ENCODE measurements at places on chromosomes 5 and 9.

GRCh38 chr5:72065751-72066255 is 41.5 kb upstream of the MAP1B start:
- DNase-seq, result peak; percentile 33

GRCh38 chr5:96151891-96152290 is 190.2 kb upstream of the ELL2 start:
- DNase-seq, result no peak

DNA sequence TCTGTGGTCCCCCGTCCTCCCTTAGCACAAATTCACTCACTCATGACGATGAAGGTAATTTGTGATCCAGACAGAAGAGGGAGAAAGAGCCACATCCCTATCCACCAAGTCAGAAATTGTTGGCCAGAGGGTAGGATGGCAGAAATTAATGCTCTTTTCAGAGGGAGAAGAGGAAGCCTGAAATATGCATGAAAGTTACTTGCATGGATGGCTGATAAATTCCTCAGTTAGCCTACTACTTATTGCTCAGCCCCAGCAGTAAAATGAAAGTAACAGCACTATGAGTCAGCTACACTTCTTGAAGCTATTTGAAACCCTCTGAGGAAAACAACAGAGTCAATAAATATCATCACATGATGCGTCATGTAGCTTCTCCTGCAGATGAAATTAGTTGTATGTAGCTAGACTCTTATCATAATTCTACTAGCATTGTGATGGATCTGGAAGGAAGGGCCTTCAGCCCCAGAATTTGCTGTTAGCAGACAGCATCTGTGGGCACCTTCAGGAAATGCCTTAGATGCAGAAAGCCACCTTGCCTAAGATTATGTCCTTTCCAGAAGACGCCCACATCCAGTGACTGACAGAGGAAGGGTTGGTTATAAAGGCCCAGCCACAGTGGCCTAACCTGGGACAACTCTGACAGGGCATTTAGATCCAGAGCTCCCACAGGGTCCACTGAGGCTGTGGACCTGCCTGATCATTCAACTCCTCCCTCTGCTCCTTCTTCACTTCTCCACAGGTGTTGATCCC is 81.2 kb upstream of the CCDC112 start:
- DNase-seq, result peak; percentile 91

GRCh38 chr5:135662061-135662481 is 83.3 kb upstream of the CXCL14 start:
- no peak for DNase-seq

DNA sequence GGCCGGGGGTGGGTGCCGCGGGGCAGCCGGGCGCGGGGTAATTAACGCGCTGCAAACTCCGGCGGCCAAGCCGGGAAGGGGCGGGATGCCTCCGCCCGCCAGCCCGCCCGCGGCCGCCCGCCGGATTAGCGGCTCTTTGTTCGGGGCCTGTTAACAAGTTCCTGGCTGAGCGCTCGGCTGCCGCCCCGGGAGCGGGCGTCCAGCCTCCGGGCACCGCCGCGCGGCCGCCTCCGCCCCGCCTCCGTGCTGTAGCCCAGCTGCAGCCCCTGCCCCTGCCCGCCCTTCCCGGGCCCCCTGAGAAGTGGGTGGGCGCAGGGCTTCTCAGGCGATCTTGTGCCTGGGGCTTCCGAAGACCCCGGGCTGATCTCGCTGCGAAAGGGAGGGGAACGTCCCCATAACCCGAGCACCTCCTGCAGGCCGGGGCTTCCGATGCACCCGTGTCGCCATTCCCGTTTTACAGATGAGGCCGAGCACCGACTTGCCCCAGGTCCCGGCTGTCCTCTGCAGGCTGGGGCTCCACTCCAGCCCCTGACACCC is 7.5 kb downstream of the UNC5A start:
- DNase-seq, result no peak

DNA sequence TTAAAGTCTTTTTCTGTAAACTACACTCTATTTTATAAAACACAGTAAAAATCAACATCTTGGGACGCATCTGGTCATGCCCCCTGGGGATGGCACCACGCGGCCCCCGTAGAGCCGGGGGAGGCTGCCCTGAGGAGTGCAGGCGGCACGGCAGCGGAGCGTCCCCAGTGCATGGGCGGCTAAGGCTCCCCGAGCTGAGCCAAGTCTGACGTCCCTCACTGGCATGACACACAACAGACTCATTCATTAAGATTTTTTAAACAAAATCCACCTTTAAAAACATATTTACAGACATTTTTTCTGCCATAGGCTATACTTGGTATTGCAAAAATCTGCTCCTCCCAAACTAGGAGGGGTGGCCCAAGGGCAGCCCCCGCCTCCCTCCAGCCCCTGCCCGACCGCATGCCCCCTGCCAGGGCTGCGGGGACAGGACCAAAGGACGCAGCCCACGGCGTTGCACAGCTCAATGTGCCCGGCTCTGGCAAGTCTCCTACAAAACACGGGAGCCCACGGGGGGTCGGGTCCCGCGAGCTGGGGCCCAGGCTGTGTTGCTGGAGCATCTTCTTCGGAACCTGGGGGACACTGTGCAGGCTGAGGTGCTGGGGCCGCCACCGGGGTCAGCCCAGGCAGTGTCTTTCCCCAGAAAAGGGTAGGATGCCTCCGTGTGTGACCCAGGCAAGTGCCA is 11.8 kb upstream of the SEC16A start:
- peak; percentile 41 for DNase-seq

- DNase-seq, result no peak
Measured at GRCh38 chr5:35159370-35159742, 70.9 kb downstream of the PRLR start.

DNA sequence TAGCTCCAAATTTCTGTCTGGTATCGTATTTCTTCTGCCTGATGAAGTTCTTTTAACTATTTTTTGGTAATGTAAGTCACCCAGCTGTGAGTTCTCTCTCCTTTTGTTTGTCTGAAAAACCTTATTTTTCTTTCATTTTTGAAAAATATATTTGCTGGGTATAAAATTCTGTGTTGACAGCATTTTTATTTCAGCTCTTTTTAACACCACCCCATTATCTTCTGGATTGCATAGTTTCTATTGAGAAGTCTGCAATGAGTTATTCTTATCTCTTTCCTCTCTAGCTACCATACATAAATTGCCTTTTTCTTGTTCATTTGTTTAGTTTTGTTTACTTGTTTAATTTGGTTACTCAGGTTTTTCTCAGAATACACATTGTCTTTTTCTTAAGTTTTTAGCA is 109.1 kb downstream of the NSG2 start:
- DNase-seq, result no peak

DNA sequence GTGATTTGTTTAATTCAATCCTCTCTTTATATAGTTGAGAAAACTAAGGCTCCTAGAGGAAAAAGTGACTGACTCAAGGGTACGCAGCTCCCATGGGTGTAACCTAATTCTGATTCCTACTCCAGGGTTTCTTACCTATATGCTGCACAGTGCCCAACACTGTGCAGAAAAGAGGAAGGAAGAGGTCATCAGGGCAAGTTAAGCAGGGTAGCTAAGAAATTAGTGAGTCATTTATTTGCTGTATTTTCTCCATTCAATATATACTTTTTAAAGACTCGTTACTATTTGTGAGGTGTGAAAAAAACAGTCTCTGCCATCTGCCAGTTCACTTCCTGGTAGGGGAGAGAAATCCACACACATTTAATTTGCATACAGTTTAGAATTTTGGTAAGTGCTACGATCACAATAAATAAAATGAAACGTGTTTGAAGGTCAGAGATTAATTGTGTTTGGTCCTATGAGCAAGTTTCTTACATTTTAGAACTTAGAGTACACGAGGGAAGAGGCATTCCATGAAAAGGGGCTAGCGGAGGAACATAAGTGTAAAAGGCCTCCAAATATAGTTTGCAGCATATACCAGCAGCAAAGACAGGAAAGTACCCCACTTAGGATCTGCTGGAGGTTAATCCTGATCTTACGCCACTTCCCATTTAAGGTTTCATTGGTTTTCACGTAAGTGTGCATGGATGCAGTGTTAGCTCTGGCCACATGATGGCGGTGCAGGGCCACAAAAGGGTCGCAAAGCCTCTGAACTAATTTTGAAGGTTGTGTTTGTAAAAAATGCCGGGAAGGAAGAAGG is 59.9 kb upstream of the TLR4 start:
- peak; percentile 35 for DNase-seq

GRCh38 chr9:79962836-79963235 is 391.1 kb downstream of the TLE4 start:
- no peak for DNase-seq

DNA sequence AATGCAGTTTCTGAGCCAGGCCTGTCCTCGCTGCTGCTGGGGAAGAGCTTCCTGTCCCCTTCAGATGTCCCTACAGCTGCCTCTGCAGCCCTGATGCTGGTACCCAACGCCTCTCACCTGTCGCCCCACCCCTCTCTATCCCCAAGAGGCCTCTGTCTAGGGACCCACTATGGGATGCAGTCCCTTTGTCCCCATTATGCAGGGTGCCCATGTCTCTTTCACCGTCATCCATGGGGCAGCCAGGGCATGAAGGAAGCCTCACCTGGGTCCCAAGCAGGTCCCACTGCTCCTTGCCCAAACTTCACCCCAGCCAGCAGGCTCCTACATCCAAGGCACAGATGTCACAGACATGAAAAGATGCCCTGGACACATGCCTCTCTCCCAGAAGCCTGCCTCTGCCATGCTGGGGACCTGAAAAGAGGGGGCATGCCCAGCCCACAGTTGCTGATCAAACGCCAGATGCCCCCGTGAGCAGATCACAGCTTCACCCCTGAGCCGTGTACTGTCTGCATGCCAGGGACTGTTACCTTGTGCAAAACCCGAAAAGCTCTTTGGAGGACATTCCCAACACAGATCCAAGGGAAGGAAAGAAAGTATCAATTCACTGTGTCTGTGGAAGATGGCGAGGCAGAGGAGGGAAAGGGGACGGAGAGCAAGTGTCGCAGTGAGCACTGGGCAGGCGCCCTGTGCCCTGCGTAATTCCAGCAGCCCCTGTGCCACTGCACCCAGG is 81.0 kb downstream of the ADAMTS2 start:
- DNase-seq, result no peak

DNA sequence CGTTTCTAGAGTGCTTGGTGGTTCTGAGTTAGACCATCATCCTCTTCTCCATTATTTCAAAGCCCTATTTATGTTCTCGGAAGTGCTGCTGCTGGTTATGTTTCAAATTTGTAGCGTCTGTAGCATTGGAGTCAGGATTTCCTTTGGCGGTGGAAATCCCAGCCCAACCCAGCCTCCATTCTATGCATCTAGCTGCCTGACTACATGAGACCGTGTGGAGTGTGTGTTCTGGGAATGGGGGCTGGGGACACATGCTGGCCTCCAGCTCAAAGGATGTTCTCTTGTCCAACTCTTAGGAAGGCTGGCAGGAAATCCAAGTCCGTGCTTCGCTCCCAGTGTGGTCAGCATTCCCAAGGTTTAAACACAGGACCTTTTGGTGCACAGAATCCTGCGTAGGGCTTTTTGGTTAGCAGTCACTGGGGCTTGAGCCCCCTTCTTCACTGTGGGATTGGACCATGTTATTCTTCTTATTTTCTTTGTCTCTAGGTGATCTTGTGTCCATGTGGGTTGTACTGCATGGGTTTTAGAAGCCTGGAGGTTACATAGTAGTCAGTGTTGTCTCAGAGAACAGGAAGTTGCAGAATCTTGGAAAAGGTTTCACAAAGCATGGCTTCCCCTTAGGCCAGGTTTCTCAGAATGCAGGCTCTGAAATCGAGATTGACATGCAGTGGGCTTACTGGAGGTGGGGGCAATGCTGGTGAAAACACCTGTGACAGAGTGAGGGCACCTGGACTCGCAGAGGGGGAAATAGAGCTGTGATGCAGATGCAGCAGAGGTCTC is 132.2 kb downstream of the ARHGAP26 start:
- no peak for DNase-seq

GRCh38 chr5:14727428-14727865 is 62.9 kb downstream of the OTULIN start:
- peak; percentile 49 for DNase-seq

GRCh38 chr5:139459451-139459934 is 3.0 kb downstream of the ECSCR start:
- DNase-seq, result no peak

DNA sequence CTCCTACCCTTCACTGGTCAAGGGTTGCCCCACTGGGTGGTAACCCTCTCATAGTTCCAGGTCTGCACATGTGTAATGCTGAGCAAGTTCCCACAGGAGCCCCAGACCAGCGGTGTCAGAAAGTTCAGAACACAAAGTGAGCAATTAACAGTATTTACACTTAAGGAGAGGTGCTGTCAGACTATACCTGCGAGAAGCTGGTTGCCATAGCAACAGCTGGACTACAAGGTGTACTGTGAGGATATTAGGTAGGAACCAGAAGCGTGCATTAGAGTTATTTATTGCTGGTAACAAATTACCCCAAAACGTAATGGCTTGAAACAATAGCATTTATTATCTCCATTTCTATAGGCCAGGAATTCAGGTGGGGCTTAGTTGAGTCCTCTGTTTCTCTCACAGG is 317.0 kb upstream of the RPS23 start:
- DNase-seq, result no peak

DNA sequence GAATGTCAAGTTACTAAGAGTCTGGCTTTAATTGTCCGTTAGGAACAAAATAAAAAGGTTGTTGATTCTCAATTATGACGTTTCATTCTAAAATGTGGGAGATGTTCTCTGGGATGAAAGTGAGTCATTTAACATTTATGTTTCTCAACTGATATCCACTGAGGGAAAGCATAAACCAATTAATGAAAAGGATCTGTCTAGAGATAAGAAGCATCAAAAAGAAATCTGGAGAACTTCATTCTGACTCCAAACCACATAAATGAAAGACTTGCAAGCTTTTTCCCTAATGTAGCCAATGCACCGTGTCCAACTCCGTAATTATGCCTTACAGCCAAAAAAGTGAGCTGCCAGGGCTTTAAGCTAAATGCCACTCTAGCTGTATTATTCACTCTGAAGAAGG is 654.2 kb downstream of the TLE1 start:
- DNase-seq, result peak; percentile 97

GRCh38 chr5:81245871-81246235 is 12.7 kb downstream of the CKMT2 start:
- no peak for DNase-seq

DNA sequence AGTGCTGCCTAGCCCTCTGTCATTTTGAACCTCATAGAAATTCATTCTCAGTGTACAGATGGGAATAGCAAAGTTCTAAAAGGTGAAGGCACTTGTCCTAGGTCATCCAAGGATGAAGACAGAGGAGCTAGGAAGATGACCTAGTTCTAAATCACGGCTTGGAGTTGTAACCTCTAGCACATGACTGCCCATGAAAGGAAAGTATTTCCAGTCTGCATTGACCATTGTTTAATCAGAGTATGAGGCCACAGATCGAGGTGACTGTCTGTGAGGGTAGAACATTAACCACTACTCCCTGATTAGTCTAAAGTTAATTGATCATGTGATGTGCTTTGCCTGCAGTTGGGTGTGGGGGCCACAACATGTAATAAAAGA is 674 bp upstream of the TNFSF15 start:
- no peak for DNase-seq

- no peak for DNase-seq
Measured at GRCh38 chr9:120919843-120920805, 6.5 kb downstream of the TRAF1 start.

GRCh38 chr5:134577022-134577795 is 51.7 kb downstream of the JADE2 start:
- DNase-seq, result peak; percentile 46

- no peak for DNase-seq
Measured at GRCh38 chr5:65066387-65067146, 297.8 kb downstream of the CWC27 start.

All from astrocyte (in vitro differentiated cells and primary cell).